ENCODE measurements at places on chromosomes 2 and 18.
A peak's percentile ranks its signal among the peaks of the same experiment; 100 is the strongest.

- no peak for DNase-seq
Observed at GRCh38 chr2:50118905-50119702, 912.8 kb downstream of the NRXN1 start.

DNA sequence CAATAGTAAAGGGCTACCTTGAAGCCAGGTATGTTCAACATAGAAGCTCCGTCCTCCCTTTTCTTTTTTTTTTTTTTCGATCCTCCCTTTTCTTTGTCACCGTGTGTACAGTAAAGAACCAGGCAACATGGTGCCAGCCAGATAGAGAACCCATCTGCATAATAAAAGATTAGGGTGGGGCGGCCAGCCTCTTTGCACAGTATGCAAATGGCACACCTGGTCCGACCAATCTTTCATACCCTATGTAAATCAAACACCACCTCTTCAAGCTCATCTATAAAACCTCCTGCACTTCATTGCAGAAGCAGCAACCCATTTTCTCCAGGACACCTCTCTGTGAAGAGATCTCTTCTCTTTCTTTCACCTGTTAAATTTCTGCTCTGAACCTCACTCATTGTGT lies 7.3 kb upstream of the WDR33 start:
- DNase-seq = no peak

DNA sequence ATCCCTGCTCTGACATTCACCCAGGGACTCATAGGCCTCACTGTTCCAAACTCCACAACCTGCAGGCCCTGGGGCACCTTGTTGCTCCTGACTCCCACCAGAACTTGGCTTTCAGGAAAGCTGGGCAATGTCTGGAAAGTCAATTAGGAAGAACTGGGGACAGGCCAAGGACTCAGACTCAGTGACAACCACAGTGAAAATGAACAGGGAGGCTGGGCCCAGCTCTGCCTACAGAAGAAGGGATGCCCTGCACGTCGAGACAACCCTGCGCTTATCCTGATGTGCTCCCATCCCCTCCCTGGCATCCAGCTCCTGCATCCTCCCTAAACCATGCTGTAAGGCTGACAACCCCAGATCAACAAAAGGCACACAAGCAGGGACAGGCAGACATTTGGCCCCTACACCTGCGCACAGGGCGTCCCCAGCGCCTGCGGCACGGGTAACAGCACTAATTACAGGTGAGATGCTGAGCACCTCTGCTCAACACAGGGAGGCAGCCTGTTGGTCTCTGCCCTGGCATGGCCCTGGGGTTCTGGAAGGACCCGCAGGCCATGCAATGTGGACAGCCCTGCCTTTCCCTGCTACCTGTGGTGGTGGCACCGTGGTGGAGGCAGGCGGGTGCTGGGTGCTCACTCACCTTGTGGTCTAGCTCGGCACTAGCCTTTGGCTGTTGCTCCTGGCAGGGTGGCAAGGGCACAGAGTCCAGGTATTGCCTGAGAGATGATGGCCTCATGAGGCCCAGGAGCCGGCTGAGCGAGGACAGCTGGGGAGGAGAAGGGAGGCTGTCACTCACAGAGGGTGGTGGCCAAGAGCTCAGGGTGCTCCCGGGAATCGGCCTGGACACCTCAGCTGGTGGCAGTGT lies 23.6 kb upstream of the SEMA4C start:
- DNase-seq = no peak

- DNase-seq = no peak
Observed at GRCh38 chr2:237631801-237632585, 4.6 kb downstream of the LRRFIP1 start.

GRCh38 chr2:203706403-203706802 lies at the start of gene CD28:
Gene CD28 (plus strand): TSS chr2:203706639. CDS start chr2:203706697, 58 bp downstream.
- peak; percentile 94 for DNase-seq

DNA sequence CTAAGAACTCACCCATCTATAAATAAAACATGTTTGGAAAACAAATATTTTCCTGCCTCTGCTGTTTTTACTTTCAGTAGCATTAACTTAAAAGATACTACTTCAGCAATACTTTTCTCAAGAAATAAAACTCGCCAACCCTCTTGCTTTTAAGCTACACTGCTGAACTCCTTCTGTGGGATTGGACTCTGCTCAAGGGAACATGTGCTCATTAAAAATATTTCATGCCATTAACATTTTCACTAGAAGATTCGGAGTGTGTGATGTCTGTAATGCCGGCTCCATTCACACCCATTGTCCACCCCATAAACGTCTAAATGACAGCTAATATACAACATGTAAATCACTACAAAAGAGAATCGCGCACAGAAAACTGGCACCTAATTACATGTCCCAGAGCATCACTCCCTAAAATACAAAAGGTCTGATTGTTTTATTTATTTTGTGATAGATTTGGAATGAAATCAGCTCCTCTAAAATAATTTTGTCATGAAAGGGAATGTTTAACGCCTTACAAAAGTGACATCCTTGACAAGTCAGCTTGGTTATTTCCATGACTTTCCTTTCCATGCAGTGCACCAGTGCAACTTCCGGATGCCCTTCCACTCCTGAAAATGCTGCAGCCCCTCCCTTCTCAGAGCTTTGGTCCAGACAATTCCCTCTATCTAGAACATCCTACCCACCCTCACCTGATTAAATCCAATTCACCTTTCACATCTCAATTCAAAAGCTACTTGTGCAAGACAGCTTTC lies 73.1 kb downstream of the ANKRD44 start:
- DNase-seq = no peak

- peak; percentile 1 for DNase-seq
Observed at GRCh38 chr2:36245651-36246050, 109.9 kb upstream of the CRIM1 start.

- no peak for DNase-seq
Observed at GRCh38 chr18:79789091-79789891, 8.4 kb upstream of the KCNG2 start.

DNA sequence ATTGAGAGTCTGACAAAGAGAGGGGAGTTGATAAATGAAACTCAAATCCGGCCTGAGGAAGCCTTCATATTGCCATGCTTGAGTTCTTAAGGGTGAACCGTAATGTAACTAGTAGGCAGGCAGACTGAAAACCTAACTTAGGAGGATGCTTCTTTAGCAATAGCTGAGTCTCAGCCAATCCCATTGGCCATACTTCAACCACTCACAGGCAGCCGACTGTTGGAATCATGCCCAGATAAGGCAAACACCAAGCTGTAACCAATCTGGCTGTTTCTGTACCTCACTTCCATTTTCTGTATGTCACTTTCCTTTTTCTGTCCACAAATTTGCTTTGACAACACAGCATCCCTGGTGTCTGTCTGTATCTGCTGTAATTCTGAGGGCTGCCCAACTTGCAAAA lies 39.5 kb downstream of the TPRKB start:
- DNase-seq = no peak
